Upper lobe of right lung (tissue), 1 donor: ENCODE measurements at places on chromosomes 13 and 19.

DNA sequence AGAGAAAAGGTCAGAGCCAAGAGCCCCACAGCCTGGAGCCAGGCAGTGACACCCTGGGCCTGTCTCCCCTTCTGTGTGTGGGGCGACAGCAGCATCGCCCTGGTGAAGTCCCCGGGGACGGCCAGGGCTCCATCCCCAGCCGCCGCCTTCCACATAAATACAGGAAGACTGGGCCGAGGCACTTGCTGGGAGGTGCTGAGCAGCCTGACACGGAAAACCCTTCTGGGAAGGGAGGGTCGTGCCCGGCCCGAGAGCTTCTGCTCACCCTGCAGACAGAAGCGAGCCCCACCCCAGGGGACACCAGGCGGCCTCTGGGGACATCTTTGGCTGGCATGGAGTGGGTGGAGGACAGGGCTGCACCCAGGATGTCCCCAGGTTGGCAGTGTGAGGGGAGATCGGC lies 5.1 kb downstream of the FGF22 start:
- no peaks in the 10 kb centered on the region for H3K4me1 ChIP-seq
- no peak overlapping the region for H3K4me3 ChIP-seq
- no peak overlapping the region for H3K27ac ChIP-seq

- H3K4me3 ChIP-seq: no peak overlapping the region
- no peaks in the 10 kb centered on the region for H3K36me3 ChIP-seq
- no peaks in the 10 kb centered on the region for H3K27me3 ChIP-seq
- DNase-seq: no peak
- no peak overlapping the region for H3K27ac ChIP-seq
Measured at GRCh38 chr13:32905063-32905863, 111.0 kb upstream of the KL start.

GRCh38 chr19:13228561-13228960 lies 78.3 kb downstream of the IER2 start:
- no peak overlapping the region for H3K4me3 ChIP-seq
- no peaks in the 10 kb centered on the region for H3K4me1 ChIP-seq
- H3K27ac ChIP-seq: no peak overlapping the region
- no peaks in the 10 kb centered on the region for H3K36me3 ChIP-seq
- DNase-seq: no peak

- no peaks in the 10 kb centered on the region for H3K27me3 ChIP-seq
- no peaks in the 10 kb centered on the region for H3K36me3 ChIP-seq
- no peak overlapping the region for H3K27ac ChIP-seq
- H3K4me3 ChIP-seq: no peak overlapping the region
Measured at GRCh38 chr19:47618771-47619170, 9.8 kb downstream of the BICRA start.

DNA sequence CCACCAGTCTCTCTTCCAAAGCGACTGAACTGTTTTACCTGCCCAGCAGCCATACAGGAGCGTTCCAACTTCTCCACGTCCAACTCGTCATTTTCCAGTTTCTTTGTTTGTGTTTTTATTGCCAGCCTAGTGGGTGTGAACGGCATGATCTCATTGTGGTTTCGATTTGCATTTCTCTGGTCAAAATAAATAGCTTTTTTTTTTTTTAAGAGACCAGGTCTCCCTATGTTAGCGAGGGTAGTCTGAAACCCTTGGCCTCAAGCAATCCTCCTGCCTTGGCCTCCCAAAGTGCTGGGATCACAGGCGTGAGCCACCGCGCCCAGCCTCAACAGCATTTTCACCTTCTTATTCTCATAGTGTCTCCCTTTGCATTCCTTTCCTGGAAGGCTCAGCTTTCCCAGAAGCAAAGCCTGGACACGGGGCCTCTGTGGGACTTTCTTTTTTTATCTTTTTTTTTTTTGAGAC lies 4.2 kb upstream of the JSRP1 start:
- peaks cover 8% of the 10 kb centered on the region for H3K4me1 ChIP-seq
- no peak overlapping the region for H3K27ac ChIP-seq
- no peak overlapping the region for H3K4me3 ChIP-seq
- H3K36me3 ChIP-seq: no peaks in the 10 kb centered on the region
- DNase-seq: no peak
- no peaks in the 10 kb centered on the region for H3K27me3 ChIP-seq

DNA sequence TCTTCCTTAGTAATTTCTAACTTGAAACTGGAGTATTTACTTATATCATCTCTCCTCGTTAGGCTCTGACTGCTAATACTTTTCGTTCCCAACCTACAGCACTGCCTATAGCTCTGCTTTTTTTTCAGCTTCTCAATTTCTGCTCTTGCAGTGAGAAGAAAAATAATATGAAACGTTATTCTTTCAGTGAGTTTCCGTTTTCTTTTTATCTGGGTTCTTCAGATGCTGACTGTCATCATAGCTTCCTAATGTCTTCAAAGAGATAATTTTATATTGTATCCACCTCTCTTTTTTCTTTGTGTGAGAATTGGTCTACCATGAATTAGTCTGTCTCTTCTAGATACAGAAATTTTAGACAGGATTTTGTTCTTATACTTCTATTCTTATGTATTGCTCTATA lies 454.9 kb downstream of the LMO7 start:
- H3K4me3 ChIP-seq: no peak overlapping the region
- H3K36me3 ChIP-seq: no peaks in the 10 kb centered on the region
- H3K27ac ChIP-seq: no peak overlapping the region

- H3K36me3 ChIP-seq: peaks cover 5% of the 10 kb centered on the region
- peaks cover 5% of the 10 kb centered on the region for H3K4me1 ChIP-seq
- H3K4me3 ChIP-seq: peak within 1 kb of the TSS; percentile 81
- peak within 1 kb of the TSS; percentile 95 for H3K27ac ChIP-seq
- no peaks in the 10 kb centered on the region for H3K27me3 ChIP-seq
Measured at GRCh38 chr19:56538761-56539263, at the start of gene ZFP28. TSS of gene ZFP28 (plus strand) at chr19:56538948. CDS start at chr19:56539019, 71 bp downstream.

DNA sequence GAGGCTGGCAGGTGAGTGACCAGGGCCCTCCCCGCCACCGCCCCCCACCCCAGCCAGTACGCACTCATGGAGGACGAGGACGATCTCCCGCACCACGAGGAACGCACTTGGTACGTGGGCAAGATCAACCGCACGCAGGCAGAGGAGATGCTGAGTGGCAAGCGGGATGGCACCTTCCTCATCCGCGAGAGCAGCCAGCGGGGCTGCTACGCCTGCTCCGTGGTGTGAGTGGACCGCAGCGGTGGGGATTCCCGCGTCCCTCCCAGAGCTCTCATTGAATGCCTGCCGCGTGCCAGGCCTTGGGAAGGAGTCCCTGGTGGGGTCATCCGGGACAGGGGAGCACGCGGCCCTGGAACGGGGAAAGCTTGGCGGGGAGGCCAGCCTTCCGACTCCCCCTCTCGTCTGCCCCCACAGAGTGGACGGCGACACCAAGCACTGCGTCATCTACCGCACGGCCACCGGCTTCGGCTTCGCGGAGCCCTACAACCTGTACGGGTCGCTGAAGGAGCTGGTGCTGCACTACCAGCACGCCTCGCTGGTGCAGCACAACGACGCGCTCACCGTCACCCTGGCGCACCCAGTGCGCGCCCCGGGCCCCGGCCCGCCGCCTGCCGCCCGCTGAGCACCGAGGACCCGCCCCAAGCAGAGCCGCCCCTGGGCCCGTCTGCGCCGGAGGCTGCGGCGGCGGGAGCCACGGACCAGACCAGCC lies 4.8 kb upstream of the IFI30 start:
- no peak for DNase-seq
- no peak overlapping the region for H3K4me3 ChIP-seq
- peaks cover 37% of the 10 kb centered on the region for H3K36me3 ChIP-seq
- H3K27me3 ChIP-seq: no peaks in the 10 kb centered on the region
- peaks cover 10% of the 10 kb centered on the region for H3K4me1 ChIP-seq

DNA sequence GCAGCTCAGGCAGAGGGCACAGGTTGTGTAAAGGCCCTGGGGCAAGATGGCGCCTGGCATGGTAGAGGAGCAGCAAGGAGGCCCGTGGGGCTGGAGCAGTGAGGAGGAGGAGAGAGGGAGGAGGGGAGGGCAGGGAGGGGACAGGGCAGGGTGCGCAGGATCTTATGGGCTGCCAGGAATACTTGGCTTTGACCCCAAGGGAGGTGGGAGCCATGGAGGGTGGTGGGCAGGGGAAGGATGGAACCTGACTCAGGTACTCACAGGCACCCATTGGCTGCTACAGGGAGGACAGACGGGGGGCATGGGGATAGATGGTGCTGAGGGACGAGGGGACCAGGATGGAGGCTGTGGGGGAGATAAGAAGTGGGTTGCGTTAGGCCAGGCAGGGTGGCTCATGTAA lies 3.3 kb downstream of the TNFAIP8L1 start:
- no peaks in the 10 kb centered on the region for H3K36me3 ChIP-seq
- no peak for DNase-seq
- no peak overlapping the region for H3K27ac ChIP-seq
- H3K27me3 ChIP-seq: no peaks in the 10 kb centered on the region
- peaks cover 9% of the 10 kb centered on the region for H3K4me1 ChIP-seq
- no peak overlapping the region for H3K4me3 ChIP-seq
